ENCODE measurements at places on chromosomes 4 and X. TPM values are rescaled to one million over a fixed set of nuclear protein-coding genes. Genes with fewer than 3 reads are reported as not detected.

- no peak for DNase-seq
Observed at GRCh38 chr4:16544251-16544721, 318.0 kb upstream of the TAPT1 start.

PNMA6F gene
- not detected for total RNA-seq

SUPT20HL2 gene
- total RNA-seq: not detected

LEF1 gene
- 62.1 TPM for total RNA-seq

GRCh38 chr4:149713031-149713430 lies 102.6 kb downstream of the IQCM start:
- no peak for DNase-seq

SMR3B gene
- not detected for total RNA-seq

IL2 gene
- total RNA-seq: not detected

GRCh38 chr4:159884989-159885388 lies 782.1 kb downstream of the RAPGEF2 start:
- DNase-seq: no peak

UGT2B15 gene
- not detected for total RNA-seq

DNA sequence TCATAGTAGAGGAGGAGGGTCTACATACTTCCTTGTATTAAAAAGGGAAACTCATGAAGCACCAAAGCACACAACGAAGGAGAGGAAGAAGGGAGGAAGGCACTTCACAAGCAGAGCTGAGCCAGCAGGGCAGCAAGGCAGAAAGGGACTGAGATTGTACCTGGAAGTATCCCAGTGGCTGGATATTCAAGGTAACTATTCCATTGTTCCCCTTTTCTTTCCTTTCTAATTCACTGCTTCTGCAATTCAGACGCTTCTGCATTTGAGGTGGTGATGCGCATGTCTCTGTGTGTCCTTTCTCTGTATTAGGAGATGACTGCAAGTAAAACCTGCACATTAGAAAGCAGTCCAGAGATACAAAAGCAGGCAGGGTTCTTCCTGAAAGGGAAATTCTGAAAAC lies 54.9 kb downstream of the UBQLN2 start:
- no peak for DNase-seq

- DNase-seq: no peak
Observed at GRCh38 chrX:121231566-121232358, 184.4 kb downstream of the GLUD2 start.

GPRASP3 gene
- total RNA-seq: 21.4 TPM

DNA sequence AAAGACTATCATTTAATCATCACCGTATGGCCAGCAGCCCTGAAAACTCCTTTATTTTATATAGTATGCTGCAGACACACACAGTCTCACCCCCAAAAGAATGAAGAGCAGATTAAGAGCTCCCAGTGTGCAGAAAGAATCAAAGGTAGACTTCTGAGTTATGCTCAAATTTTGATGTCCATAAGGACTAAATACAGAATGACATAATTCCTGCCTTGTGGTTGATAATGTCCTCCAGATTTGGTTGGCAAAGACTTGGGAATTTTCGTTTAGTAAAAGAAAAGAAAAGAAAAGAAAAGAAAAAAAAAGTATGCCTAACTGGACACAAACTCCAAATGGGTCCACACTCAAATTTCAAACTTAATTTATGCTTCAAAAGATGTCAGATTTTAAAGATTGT lies 118.1 kb upstream of the PLAC1 start:
- DNase-seq: no peak

DNA sequence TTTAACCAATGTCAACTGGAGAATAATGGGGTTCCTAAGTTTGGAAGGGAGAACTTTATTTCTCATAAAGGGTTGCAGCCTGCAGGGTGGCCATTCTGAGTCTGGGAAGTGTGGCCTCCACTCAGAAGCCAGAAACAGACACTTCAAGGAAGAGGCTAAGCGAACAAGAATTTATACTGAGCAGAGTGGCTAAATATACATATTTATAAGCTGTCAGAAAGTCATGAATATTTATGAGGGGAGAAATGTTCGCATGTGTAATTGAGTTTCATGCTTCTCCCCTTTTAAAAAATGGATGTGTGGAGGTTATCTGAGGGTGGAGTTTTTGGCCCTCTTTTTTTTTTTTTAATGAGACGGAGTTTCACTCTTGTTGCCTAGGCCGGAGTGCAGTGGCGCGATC lies 78.1 kb upstream of the PLAC8 start:
- DNase-seq: no peak

SHROOM4 gene
- 7.2 TPM for total RNA-seq

GRCh38 chrX:153919281-153919680 lies 6.8 kb downstream of the ARHGAP4 start:
- DNase-seq: no peak

UNC5C gene
- total RNA-seq: 6.5 TPM

DNA sequence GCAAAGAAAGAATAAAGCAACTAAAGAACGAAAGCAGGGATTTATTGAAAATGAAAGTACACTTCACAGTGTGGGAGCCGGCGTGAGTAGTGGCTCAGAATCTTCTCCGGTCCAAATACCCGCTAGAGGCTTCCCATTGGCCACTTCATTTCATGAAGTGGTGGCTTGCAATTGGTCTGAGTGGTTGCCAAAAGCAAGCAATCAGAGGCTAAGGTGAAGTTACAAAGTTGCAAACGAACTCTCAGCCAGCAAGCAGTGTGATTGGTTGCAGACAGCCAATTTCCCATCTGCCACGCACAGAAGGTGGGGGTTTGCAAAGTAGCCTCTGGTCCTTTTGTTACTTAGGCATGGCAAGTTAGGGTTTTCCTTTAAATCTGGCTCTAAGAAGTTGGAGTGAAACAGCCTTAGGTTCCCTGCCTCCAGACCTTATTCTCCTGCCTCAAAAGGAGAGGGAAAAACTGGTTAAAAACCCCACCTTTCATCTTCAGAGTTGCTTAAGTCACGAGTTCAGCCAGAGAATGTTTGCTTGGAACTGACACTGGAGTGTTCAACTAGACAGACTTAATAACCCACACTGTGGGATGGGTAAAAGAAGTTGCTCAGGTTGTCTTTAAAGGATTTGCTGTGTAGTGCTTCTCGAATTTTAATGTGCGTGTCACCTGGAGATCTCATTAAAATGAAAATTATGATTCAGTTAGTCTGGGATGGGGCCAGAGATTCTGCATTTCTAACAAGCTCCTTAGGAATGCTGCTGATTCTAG lies 6.9 kb upstream of the CLOCK start:
- no peak for DNase-seq

GRCh38 chrX:2401590-2402360 lies 99.0 kb downstream of the DHRSX start:
- peak; percentile 13 for DNase-seq

DNA sequence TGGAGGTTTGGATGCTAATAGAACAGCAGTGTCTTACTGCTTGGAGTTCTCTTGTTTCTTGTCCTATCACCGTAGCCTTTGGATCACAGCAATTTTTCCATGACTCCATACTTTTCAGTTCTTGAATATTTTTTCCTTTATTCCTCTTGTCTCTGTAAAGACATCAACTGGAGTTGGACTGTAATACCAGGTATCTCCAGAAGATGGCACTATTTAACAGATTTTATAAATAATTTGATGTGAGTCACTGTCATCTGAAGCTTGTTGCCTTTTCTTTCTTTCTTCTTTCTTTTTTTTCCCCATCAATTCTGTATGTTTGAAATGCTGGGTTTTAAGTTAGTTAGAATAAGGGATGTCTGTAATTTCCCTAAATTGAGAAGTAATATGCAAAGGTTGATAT lies 24.1 kb downstream of the HPRT1 start:
- no peak for DNase-seq

DNA sequence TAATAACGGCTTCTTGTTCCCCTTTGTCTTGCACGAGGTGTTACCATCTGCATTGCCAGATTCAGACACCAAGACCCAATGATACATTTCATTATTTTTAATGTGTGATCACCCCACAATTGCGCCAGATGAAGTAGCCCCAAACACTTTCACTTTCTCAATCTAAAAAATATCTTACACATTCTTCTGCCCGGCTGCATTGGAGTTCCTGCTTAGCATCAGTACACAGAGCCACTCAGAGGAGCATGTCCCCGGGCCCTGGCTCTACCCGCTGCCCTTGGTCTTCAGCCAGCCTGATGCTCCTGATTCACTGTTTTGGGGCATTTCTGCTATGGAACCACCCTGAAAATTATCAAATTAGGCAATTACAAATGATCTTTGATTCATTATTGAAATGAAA lies 66.0 kb upstream of the TENM3 start:
- no peak for DNase-seq

DNA sequence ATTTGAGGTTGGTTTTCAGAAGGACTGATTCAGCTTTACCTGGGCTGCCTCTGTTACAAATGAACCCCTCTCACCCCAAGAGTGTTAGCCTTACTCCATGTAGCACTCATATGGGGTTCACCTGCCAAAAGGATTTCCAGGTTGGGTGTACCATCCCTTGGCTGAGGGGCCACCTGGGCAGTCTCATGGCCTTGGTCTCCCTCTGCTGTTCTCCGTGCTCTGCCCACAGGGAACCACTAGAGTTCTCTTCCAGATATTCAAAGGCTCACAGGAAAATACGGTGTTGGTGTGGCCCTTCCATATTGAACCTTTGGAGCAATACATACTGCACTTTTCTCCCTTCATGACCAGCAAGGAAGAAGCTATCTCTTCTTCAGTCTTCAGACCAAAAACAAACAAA lies 18.0 kb upstream of the PRDM5 start:
- DNase-seq: no peak

DNA sequence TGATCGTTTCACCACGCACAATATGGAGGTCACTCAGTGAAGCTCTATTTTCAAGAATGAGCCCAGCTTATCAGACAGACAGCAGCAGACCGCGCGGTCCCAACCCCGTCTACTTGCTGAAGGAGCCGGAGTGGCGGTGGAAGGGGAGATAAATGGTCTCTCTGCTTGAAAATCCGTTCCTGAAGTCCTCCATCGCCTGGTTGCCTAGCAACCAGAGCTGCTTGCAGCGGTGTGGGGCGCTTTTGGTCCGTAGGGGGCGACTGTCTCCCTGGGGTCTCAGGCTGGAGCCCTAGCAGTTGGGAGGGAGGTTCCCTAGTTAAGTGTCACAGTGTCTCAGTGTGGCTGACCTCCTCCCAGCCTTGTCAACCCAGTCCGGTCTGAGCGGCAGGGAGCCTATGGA lies 8.3 kb upstream of the DLG3 start:
- DNase-seq: peak; percentile 33

SOWAHB gene
- not detected for total RNA-seq

- no peak for DNase-seq
Observed at GRCh38 chrX:136899221-136899620, 18.7 kb upstream of the RBMX start.

ARR3 gene
- total RNA-seq: not detected

- no peak for DNase-seq
Observed at GRCh38 chr4:26308568-26308967, 12.2 kb upstream of the RBPJ start.

DNA sequence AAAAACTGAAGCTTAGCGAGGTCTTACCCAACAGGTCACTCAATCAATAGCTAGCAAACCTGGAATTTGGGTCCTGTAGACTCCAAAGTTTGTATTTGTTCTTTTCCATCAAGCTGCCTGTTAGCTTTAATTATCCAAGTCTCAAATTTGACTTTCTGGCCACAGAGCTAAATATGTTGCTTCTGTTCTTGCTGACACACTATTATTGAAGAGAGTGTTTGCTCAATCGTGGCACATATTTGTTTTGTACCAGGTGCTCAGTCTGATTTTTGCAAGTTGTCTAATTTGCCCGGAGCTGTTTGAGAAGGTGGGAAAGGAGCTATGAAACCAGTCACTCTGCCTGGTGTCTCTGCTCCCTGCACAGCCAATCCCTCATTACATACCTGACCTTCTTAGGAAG lies 41.7 kb upstream of the FRMD7 start:
- DNase-seq: no peak

PF4V1 gene
- not detected for total RNA-seq

- no peak for DNase-seq
Observed at GRCh38 chr4:6200922-6201362, 593 bp upstream of the JAKMIP1 start.

GRCh38 chr4:21869978-21870745 lies 78.4 kb downstream of the KCNIP4 start:
- DNase-seq: no peak

DNA sequence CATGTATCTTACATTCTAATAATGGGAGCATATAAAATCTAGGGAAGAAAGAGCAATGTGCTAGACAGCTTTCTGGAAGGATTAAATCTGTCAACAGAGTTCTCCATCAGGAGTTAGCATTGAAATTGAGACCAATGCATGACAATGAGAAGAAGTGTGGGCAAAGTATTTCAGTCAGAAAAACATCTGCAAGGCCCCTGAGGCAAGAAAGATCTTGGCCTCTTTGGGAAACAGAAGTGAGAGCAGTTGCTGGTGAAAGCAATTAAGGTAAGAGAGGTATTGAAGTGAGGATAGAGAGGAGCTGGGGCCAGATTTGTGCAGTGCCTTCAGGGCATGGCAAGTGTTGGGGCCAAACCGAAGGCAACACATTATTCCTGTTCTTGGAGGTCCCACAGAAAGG lies 999.1 kb downstream of the STPG2 start:
- DNase-seq: no peak

VCX3A gene
- total RNA-seq: 0.68 TPM

DNA sequence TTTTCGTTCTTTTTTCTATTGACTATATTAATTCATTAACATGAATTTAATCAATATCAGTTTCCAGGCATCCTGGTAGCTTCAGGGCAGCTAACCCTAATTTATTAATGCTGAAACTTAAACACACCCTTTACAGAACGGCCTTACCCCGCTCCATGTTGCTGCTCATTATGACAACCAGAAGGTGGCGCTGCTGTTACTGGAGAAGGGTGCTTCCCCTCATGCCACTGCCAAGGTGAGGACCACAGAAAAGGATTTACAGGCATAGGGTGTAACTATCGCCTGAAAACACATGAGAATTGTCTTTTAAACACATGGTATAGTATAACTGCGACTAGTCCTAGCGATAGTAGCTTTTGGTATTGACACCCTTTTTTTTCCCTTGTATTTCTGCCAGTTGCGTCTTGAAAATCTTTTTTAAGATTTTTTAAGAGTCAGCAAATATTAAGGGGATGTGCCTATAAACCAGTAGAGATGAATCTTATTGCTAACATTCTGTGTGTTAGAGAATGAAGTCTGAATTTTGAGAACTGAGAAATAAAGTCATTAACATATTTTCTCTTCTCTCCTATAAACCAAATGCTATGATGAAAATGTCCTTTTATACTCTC lies 229.0 kb downstream of the ANK2 start:
- peak; percentile 78 for DNase-seq

GRCh38 chr4:150457802-150458201 lies 124.1 kb upstream of the MAB21L2 start:
- no peak for DNase-seq

- no peak for DNase-seq
Observed at GRCh38 chr4:177367336-177367735, 57.7 kb downstream of the NEIL3 start.

DNA sequence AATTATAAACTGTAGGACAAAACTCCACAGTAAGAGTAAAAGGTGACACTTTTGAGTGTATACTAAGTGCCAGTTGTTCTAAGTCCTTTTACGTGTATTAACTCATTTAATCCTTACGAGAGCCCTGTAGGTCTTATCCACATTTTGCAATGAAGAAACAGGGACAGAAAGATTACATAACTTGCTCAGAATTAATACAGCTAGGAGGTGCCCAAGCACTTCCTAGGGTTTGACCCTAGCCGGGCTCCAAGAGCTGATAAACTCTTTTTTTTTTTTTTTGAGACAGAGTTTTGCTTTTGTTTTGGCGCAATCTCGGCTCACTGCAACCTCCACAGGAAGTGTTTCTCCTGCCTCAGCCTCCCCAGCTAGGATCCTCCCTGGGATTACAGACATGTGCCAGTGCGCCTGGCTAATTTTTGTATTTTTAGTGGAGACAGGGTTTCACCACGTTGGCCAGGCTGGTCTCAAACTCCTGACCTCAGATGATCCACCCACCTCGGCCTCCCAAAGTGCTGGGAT lies 110.4 kb downstream of the UBE2K start:
- no peak for DNase-seq

- no peak for DNase-seq
Observed at GRCh38 chr4:100391863-100392262, 126.0 kb downstream of the EMCN start.

All from neural crest cell (in vitro differentiated cells).